ENCODE measurements at places on chromosomes 16 and 17.

GRCh38 chr16:85763616-85764015 lies 12.7 kb upstream of the C16orf74 start:
- no peak for DNase-seq

DNA sequence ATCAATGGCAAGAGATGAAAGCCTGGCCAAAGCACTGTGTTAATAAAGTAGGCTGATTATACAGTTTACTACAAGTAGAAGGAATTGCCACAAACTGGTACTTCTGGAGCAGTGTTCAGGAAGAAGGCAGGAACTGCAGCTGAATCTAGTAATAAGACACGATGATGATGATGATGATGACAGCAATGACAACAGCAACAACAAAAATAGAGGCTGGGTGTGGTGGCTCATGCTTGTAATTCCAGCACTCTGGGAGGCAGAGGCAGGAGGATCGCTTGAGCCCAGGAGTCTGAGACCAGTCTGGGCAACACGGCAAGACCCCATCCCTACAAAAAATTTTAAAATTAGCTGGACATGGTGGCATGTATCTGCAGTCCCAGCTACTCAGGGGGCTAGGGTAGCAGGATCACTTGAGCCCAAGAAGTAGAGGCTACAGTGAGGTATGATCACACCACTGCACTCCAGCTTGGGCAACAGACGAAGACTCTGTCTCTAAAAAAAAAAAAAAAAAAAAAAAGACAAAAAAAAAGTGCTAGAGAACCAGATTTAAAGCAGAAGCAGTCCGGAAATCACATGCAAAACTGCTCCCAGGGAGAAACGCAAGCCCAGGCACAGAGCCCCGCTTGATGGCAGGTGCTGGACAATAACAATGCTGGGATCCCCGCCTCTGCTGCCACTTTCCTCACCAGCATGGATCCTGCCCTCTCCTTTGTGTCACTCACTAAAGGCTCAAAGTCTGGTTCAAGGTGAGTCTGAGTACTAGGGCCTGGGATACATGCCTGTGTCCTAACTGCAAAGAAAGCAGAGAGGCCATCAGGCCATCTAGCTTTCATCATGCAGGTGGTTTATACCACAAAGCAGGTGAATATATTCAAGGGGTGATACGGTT lies 44.8 kb downstream of the CPPED1 start:
- no peak for DNase-seq

DNA sequence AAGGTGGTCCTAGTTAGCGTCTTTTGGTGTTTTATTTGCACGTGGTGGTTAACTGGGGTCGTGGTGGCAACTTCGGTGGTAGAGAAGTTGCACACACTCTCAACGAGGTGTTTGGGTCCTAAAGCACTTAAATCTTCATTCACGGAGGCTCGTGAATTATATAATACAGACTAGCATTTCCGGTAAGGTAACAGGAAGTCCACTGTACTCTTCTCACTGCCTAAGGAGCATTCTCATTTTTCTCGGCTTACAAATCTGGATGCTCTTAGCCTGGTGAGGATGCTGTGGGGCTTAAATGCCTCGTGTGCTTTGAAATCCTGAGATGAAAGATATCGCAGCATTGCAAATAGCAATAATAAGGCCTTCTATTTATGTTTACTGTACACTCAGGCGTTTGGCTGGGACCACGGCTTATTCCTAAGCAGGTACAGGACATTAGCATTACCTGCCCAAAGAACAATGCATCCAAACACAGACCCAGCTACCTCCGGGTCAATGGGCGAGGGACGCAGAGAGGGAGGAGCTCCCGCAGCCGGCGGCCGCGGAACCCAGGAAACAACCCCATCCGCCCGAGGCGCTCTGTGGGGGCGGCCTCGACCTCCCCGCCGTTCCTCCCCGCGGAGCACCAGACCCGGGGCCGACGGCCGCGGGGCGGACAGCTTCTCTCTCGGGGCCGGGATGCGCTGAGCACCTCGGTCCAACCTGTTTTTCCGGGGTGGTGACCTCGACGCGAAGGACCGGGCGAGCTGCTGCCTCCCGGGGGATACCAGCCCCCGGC lies 856 bp downstream of the DNAJA2 start:
- peak; percentile 82 for DNase-seq

DNA sequence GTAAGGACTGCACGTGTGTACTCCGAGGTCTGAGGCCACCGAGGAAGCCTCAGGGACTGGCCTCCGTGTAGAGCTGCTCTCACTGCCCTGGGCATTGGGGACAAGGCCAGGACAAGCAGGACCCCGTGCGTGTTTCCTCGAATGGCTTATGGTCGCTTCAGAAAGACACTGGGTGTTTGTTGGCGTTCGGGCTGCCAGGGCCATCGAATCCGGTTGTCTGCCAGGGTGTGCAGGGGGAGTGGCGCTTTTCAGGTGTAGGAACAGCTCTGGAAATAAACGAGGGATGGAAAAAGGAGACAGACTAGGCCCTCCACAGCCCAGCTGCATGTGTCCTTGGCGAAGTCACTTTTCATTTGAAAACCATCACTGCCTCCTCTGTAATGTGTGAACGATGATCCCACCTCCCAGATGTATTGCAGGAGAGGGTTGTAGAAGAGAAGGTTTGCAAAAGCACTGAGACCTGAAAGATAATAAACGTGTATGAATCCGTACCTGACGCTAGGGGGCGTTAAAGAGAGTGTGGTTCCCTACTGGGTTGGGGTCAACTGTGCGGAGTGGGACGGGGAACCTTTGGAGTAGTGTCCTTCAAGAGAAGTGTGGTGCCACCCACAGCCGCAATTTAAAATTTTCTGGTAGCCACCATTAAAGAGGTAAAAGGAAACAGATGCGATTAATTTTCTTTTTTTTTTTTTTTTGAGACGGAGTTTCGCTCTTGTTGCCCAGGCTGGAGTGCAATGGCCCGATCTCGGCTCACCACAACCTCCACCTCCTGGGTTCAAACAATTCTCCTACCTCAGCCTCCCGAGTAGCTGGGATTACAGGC lies 2.1 kb upstream of the ZSCAN10 start:
- peak; percentile 79 for DNase-seq

DNA sequence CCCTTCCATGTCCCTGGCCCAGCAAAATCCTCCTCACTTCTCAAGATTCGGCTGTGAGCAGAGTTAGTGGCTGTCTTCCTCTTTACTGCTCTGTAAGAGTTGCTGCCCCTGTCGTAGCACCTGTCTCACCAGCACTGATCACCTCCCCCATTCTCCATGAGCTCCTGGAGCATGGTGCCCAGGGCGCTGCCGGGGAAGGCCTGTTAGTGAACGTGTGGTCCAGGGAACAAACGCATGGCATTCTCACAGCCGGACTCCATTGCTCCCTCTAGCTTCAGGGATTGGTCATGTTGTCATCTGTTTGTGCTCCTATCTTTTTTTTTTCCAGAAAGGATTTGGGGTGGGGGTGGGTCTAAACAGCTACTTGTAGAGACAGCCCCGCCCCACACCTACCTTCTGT lies 141.2 kb downstream of the CMIP start:
- no peak for DNase-seq

GRCh38 chr17:36523113-36523512 lies 11.6 kb downstream of the MYO19 start:
- no peak for DNase-seq

DNA sequence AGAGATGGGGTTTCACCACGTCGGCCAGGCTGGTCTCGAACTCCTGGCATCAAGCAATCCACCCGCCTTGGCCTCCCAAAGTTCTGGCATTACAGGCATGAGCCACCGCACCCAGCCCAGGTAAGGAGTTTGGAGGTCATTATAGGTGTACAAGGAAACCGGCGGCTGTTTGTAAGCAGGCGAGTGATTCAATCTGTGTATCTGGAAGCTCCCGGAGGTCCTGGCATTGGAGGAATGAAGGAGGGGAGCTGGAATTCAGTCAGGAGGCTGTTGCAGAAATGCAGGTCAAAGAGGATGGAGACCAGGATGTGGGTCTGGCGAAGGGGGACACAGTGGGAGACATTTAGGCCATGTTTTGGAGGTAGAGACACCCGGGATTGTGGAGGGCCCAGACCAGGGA lies 18.8 kb downstream of the CDC42EP4 start:
- no peak for DNase-seq

DNA sequence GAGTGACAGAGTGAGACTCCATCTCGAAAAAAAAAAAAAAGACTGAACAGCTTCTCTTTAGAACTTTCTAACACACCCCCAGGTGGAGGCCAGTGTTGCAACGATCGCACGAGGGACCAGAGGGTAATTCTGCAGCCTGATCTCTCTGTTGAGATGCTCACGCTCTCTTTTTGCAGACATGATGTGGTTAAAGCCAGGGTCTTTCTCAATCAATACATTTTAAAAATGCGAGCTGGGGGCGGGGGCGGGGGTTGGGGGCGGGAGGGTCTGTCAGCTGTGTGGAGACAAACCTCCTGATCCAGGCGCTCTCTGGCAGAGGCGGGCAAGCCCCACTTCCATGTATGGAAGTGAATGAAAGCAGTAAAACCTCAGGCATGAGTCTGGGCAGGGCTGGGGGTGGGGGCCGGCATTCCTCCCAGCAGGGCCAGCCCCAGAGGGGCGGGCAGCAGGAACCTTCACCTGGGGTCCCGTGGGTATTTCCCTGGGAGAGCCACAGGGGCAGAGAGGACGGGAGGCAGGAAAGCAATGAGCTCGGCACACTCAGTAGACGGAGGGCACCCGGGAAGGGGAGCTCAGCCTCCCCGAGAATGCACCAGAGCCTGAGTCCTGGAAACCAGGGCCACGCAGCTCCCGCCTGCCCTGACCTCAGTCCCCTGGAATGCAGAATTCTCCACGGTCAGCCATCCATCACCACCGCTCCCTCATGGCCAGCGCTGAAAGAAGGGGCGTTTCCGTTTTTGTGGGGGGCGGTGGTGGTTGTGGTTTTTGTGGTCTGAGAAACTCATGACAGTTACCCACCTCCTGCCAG lies 28.0 kb downstream of the NXN start:
- no peak for DNase-seq

DNA sequence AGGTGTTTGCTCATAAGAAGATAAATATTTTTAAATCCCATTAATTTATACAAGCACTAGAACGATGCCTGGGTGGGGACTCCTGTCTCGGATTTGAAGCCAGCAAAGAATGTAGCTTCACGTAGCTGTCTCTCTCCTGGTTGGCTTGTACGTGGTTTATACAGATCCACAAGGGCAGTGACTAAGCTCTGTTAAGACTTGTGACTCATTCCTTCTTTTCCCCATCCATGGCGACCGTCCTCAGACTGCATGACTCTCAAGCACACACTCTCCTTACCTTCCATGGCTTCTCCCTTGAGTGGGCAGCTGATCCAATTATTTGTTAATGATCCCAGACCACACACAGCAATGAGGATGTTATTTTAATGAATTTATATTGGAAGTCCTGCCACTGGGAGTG lies 679.7 kb upstream of the SOX9 start:
- no peak for DNase-seq

DNA sequence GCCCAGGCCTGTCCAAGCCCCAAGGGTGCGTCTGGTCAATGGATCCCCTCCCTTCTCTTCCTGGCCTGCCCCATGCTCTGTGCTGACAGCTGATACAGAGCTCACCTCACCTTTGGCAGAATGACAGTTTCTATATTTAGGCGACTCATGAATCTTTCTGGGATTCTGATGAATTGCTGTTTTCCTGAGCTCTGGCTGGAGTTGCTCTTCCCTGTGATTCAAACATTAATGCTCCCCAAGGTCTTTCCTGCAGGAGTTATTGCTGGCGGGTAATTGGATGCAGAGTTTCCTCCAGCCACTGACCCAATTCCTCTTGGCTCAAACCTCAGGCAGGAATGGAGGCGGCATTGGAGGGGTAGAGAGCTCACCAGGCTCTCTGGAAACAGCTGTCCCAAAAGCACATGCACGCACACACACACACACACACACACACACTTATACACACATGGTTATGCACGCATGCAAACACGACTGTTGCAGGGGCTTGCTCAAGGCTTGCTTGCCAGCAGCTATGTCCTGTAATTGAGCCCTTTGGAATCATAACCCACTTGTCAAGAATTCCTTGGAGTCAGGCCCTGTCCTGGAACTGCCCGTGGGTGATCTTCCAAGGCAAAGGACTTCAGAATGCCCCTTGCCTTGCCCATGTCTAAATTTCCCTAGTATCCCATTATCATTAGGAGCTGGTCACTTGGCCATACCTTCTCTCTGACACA lies 128.8 kb downstream of the ASIC2 start:
- no peak for DNase-seq

DNA sequence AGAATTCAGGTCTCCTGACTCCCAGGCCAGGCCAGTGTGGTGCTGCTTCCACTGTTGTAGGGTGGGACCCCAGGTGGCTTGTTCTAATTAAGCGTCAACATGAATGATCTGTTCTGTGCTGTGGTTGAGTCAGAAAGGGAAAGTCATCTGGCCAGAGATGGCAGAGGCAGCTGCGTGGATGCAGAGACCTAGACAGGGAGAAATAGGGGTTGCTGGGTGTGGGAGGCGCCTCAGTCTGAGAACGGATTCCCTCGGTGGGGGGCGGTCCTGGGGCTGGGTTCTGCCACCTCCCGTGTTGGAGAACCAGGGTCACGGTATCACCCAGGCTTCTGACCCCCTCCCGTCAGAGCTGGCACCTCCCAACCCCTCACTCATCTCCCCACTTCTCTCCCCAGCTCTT lies 5.6 kb downstream of the FBRS start:
- no peak for DNase-seq

DNA sequence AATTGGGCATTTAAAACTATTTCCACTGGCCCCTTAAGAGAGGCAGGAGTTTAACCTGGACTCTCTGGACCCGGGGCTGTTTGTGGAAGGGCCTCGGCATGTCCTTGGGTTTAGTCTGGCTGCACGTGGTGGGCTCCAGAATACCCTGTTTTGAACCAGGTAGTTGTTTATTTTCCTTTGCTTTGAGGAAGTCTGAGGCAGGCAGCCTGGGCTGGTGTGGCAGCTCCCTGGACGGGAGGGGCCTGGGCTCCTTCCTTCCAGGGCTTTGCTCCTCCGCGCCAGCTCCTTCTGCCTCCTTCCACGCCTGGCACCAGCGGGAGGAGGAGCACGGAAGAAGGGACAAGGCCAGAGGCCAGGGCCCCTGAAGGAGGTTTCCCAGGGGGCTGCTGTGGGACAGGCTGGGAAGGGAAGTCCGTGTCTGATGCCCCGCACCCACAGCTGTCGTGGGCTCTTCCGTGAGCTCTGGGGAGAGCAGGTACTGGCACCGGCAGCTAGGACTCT lies 15.5 kb downstream of the BANP start:
- DNase-seq, result no peak

DNA sequence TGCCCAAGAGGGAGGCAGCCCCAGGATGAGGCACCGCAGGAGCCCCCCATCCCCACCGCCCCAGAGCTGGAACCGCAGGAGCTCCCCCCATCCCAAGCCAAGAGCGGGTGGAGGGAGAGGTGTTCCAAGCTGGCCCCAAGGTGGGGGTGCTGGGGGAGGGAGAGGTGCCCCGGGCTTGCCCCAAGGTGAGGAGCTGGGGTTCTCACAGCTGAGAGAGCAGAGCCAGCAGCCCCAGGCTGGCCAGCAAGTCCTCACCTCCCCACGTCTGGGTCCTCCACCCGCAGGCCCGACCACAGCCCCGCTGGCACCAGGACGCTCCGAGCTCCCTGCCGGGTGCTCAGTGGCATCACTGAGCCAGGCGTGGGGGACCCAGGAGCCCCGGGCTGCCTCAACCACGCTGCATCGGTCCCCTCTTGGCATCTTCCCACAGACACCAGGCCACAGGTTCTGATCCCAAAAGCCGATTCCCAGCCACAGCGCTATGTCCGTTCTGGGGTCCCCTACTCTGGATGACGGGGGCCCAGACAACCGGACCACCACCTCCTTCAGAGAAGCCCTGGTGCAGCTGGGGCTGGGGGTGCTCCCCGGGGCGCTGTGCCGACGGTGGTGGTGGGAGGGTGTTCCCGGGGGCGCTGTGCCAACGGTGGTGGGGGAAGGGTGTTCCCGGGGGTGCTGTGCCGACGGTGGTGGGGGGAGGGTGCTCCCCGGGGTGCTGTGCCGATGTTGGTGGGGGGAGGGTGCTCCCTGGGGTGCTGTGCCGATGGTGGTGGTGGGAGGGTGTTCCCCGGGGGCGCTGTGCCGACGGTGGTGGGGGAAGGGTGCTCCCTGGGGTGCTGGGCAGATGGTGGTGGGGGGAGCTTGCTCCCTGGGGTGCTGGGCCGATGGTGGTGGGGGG lies 15.4 kb upstream of the WDR45B start:
- DNase-seq, result peak; percentile 60
